ENCODE measurements at places on chromosomes 2 and 18. TPM values are rescaled to one million over a fixed set of nuclear protein-coding genes. Genes with fewer than 3 reads are reported as not detected.

The LRRC30 gene
- not detected for total RNA-seq

The CXCR1 gene
- total RNA-seq, result 2.5 TPM

The TDRD15 gene
- total RNA-seq, result 0.05 TPM

The RAB31 gene
- total RNA-seq, result 141 TPM

The PXDN gene
- 85.8 TPM for total RNA-seq

The TFCP2L1 gene
- total RNA-seq, result 0.29 TPM

The PLGLB1 gene
- total RNA-seq, result 0.42 TPM

The SLC5A7 gene
- total RNA-seq, result not detected

The CIB4 gene
- not detected for total RNA-seq

The PRSS56 gene
- not detected for total RNA-seq

The RGPD8 gene
- total RNA-seq, result 24.3 TPM

The ID2 gene
- total RNA-seq, result 82.2 TPM

The ABCG8 gene
- total RNA-seq, result not detected

The EGR4 gene
- total RNA-seq, result not detected

The GAD1 gene
- total RNA-seq, result not detected

The HOXD1 gene
- total RNA-seq, result 0.46 TPM

The ADD2 gene
- total RNA-seq, result 5.2 TPM

DNA sequence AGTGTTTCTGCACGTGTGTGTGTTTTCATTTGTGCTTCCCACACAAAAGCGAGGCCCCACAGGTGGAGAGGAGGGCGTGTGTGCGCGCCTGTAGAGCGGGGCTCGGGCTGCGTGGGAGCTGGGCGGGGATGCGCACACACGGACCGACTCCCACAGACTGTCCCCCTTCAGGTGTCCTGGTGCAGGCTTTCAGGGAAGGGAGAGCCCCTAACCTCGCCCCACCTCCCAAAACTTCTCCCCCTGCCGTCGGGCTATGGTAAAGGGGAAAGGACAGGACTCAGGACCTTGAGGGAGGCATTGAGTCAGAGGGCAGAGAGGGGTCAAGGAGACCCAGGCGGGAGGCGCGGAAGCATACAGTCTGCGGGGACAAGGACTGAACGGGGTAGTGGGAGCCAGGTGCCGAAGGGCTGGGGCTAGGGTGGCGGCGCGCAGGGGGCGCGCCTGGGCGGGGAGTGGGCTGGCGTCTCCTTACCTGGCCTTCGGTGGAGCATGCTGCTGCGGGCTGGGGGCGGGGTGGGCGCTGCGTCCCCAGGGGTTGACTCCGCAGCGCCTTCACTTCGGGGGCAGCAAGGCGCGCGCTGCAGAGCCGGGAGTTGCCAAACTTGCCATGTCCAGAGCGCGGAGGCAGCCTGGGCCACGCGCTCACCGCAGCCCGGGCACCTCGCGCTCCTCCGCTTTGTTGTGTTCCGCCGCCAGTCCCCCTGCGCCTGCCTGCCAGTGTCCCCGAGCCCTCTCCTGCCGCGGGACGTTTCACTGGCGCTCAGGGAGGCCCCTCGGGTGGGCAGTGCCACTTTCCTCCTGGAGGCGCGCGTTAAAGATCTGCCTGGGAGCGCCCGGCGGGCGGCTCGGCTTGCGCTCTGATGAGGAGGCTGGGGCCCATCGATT, 302.0 kb downstream of the NCKAP5 start:
- no peak for DNase-seq

DNA sequence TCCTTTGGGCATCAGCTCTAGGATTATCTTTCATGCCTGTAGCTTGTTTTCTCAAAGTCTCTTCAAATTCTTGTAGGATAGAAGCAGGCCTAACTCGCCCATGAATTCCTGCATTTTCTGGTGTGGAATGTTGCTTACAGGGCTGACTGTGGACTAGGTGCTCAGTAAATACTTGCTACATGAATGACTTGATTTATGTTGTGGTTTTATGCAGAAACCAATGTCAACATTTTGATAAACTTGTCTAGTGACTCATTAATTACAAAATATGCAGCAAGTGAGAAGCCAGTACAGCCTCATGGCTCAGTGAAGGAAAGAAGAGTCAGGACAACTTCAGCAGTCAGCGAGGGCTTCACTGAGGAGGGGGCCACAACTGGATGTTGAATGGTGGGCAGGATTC, 110.6 kb upstream of the SIX2 start:
- DNase-seq, result no peak

DNA sequence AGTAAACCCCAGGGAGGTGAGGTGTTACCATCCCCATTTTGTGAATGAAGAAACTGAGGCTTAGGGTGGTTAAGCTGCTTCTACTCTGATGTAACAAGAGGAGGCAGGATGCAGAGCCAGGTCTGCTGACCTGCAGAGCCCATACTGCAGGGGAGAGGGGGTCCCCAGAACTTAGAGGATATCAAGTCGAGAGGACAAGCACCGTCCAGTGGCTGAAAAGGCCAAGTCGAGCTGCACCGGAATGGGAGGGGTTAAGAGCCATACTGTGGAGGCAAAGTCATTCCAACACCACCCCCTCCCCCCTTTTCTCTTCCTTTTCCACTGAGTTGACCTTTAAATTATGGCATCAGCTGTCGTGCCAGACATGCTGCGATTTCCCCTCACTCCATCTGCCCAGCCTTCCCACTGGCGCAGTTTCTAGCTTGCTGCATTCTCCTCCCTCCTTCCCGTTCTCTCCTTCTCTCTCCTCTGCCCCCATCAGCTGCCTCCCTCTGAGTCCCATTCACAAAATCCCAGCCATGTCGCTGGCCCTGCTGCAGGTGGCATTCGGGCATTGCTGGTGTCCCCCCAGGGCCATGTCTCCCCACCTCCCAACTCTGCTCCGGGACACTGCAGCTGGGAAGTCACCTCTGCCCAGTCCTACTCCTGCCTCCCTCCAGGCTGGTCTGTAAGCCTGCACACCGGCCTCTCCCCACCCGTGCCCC, 346.9 kb downstream of the DYSF start:
- DNase-seq, result no peak

- DNase-seq, result no peak
Observed at GRCh38 chr2:38765149-38765548, 12.9 kb upstream of the GEMIN6 start.

- DNase-seq, result no peak
Observed at GRCh38 chr2:240731178-240731545, 39.5 kb downstream of the AQP12A start.

- no peak for DNase-seq
Observed at GRCh38 chr2:2834516-2835254, 503.6 kb upstream of the MYT1L start.

DNA sequence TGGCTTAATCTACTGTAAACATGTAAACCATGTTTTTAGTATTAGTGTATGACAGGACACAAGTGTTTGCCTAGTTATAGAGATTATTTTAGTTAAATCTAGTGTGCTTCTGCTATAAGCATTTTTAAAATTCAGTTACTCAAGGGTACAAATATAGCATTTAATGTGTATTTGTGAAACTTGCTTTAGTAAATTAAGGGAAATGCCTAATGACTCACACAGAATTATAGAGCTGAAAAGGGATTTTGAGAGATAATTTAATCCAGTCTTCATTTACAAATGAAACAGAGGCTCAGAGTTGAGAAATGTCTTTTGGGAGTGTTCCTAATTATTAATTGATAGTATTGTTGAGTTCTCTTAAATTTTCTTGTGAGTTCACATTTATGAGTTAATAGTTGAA, 8.2 kb downstream of the ACTR3 start:
- no peak for DNase-seq

GRCh38 chr2:176174382-176174823, 14.1 kb upstream of the HOXD1 start:
- DNase-seq, result no peak

GRCh38 chr2:36902385-36903120, 63.8 kb downstream of the STRN start:
- DNase-seq, result no peak

DNA sequence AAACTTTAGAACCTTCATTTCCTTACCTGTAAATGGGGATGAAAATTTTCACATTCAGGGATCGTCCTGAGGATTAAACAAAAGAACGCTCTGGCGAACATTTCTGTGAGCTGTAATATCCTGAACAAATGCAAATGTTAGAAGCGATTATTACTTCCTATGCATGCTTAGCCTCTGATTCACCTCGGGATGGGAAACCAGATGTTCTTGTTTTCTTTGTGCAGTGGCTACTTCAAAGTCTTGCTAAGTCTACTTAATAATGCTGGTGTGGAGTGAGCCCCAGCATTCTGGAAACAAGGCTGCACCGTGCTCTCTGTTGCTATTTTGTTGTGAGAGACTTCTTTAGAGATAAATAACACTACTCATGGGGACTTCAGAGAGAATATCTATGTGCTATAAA, 119.1 kb upstream of the PELI1 start:
- no peak for DNase-seq

- DNase-seq, result no peak
Observed at GRCh38 chr2:205070889-205071288, 525.6 kb downstream of the PARD3B start.

DNA sequence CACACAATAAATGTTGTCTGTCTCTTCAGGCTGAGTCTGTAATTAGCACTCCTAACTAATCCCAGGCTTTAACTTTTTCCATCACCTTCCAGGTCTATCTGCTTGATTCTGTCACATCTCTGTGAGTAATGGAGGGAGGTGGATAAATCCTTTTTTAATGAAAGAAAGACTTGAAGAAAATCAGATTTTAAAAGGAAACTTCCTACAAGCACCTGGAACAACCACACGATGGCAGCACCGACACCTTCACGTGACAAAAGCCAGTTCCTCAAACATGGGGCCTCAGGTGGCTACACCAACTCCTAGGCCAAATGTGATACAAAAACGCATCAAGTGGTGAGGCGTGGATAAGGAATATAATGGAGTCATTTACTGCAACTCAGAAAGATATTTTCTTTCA, 41.8 kb downstream of the TGFBRAP1 start:
- no peak for DNase-seq

DNA sequence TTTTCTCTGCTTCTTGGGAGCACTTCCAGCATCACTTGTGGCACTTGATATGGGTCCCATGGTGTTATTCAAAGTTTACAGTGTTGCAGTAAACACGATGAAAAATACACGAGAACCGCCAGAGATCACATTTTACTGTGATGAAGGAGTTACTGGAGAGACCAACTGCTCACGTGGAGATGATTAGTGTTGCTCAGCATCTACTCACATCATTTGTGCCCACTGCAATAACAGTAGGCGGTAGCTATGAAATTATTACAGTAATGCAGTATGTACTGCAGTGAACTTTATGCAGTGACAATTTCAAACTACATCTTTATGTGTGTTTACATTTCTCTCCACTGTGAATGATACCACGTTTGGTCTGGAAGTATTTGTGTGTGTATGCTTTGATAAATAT, 93.5 kb downstream of the SLC4A3 start:
- no peak for DNase-seq

GRCh38 chr2:30776831-30777635, 30.2 kb downstream of the CAPN13 start:
- peak; percentile 38 for DNase-seq

DNA sequence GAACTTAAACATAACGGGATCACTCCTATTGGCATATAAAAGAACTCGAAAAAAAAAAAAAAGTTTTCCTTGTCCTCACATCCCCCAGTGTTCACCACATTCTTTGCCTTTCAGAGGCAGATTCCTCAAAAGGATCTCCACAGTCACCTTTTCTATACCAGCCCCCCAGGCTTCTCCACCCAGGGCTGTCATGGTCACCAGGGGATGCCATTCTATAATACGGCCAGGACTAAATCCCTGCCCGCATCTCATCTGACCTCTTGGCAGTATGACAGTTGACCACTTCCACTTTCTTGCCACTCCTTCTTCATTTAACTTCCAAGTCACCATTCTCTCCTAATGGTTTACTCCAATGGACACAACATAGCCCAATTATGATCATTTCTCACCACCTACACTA, 29.3 kb downstream of the SOS1 start:
- DNase-seq, result no peak

GRCh38 chr2:24577481-24577880, 86.4 kb downstream of the NCOA1 start:
- DNase-seq, result no peak

- no peak for DNase-seq
Observed at GRCh38 chr2:37326285-37326684, 1.7 kb upstream of the PRKD3 start.

DNA sequence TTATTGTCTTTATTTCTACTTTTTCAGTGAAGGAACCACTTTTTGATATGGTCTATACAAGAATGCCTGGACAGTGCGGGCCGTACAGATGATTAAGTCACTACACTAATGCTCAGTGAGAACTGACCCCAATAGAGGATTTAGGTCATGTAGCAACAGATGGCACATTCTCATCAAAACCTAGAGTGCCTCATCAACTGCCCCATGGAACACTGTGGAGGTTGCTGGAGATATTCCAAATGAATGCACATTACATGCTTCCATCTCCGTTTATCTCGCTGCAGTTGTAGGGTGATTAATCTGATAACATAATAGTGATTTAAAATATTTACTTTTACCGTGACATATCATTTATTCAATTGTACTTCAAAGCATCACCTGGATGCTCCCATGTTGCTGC, 41.8 kb upstream of the COPS8 start:
- no peak for DNase-seq

DNA sequence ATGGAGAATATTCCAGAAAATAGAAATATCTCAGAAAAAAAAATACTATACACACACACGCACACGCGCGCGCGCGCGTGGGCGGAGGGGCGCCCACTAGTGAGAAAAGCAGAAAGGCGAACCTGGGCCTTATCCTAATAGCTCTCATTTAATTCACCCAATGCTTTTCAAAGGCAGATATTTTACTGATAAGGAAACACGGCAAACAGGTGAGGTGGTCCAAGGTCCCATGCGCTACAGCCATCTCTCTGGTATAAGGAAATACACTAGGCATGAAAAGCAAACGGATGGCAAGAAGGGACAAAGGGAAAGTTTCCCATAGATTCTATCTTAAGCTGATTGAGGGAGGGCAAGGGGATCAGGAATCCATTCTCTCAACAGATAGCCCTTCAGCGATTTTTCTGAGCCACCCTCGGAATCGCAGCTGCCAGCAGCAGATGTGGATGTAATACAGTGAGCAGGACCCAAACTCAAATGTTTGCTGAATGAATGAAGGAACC, 136.7 kb downstream of the TMEM247 start:
- DNase-seq, result no peak

- DNase-seq, result peak; percentile 13
Observed at GRCh38 chr2:25983735-25984134, 1.4 kb upstream of the KIF3C start.

DNA sequence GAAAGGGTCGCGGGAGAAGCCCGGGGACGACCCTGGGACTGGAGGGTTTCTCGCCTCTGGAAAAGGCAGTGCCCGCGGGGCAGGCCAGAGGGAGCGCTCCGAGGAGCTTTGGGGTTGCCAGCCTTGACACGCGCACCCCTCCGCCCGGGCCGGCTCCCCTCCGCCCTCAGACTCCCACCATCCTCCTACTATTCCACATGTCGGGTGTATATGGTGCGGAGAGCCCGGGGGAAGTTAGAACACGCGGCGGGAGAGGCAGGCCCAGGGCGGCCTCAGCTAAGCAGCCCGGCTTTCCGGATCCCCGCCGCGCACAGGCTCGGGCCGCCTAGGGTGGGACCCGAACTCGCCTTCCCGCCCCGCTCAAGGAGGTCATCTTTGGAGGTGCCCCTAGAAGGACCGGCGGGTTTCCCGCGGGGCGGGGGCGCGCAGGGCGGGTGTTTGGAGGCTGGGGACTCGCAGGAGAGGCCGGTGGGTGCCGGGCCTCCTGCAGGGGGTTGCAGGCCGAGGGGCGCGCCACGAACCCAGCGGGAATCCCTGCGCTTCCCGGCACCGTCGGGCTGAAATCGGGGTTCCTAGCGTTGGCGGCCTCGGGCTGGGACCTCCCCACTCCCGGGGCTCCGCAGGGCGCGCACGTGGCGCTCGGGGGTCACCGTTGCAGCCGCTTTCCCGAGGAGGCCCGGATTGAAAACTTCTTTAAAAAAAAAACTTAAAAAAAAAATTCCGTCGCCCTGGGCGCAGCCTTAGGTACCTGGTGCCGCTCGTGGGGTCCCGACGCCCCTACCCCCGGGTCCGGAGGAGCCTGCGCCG, 3.7 kb downstream of the NFATC1 start:
- DNase-seq, result peak; percentile 85

Measured in posterior vena cava (tissue), 2 donors.